ENCODE measurements at places on chromosomes 6 and 20.

GRCh38 chr6:49531774-49532569 is 18.5 kb upstream of the C6orf141 start:
- DNase-seq: peak; percentile 83

GRCh38 chr6:373773-374724 is 17.5 kb upstream of the IRF4 start:
- DNase-seq: no peak

- DNase-seq: no peak
Measured at GRCh38 chr6:4636881-4637224, 139.4 kb upstream of the CDYL start.

DNA sequence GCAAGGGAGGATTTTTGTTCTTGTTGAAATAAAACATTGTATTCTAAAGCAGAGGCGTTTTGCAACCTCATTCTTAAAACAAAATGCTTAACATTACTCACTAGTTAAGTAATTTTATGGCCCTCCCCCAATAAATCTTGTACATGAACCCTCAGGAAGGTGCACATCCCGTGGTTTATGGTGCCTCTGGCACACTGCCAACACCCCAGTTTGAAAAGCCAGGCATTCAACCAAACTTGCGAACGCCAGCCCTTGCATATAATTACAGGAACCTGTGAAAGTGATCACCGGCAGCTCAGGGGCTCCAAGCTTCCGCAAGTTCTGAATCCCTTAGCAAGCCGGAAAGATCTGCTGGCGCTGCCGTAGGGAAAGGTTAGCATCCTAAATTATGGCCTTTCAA is 1109.0 kb upstream of the FLRT3 start:
- no peak for DNase-seq

DNA sequence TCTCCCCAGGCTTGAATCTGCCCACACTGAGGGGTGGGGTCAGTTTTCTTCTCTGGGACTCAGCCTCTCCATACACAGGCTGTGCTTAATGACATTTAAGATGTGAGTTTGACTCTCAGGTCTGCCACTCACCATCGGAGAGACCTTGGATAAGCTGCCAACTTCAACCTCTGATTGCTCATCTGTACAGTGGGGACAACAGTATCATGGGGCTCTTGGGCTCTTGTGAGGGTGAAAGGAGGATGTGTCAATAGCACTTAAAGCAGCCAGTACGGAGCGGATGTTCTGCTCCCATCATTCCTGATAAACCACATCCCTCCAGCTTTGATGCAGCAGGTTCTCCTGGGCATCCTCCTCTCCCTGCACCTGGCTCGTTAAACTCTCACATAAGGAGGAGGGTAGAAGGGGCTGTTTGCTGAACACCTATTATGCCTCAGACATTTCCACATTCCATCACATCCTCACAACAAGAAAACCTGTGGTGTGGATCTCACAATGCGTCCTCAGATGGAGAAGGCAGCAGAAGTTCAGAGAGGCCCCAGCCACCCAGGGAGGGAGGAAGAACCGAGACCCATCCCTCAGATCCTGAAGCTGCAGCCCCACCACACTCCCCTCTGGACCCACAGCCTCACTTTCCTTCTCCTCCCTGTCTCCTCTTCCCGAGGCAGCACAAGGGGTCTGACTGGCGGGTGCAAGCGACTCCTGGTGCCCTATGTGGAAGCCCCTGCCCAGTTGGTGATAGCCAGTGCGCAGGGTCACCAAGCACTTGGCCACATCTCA is 1.9 kb upstream of the PDYN start:
- DNase-seq: no peak

DNA sequence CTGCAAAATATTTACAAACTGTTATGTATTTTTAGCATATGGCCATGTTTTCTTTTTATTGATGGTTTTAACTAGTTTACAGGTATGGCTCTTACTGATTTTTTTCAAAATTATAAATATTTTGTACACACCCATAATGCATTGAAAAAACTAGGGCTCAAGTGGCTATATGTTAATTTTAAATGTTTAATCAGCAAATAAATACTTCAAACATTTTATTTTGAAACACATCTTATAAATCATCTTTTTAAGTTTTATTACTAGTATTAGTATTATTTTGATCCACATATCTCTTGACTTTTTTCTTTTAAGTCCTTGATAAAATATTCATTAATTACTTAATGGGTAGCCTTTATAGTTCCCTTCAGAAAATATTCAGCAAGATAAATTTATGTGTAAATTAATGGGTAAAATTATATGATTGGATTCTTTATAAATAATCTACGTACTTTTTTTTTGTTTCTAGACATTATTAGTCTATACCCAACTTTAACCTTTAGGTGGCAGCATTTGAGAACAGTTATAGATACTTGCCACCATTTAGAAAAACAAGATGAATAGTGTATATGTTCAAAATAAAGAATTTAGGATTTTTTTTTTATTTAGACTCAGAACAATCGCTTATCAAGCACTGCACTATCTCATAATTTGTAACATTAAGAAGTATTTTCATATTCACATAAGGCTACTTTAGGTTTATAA is 241.9 kb downstream of the ADGRB3 start:
- peak; percentile 33 for DNase-seq

DNA sequence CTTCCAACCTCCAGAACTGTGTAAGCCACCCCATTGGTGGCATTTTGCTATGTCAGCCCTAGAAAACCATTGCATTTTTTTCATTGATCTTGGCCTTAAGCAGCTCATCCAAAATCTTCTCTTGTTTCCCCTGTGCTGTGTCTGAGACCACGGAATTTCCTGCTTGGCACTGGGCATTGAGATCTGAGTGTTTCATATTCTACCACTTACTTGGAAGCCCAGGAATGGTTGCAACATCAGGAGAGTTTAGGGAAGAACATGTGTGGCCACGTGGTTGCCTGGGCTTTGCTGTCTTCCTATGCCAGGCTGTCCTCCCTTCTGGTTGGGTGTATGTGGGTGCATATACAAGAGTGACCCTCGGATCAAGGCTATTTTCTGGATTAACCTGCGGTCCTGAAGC is 139.3 kb upstream of the PMEPA1 start:
- no peak for DNase-seq

- DNase-seq: no peak
Measured at GRCh38 chr20:63766695-63767426, 27.3 kb downstream of the SLC2A4RG start.

- DNase-seq: no peak
Measured at GRCh38 chr6:24825130-24825630, 26.5 kb upstream of the ARMH2 start.

GRCh38 chr6:2652611-2653010 is 98.1 kb downstream of the MYLK4 start:
- DNase-seq: no peak

- no peak for DNase-seq
Measured at GRCh38 chr6:33144373-33144772, 47.9 kb downstream of the COL11A2 start.

GRCh38 chr6:14464055-14464454 is 346.5 kb downstream of the CD83 start:
- DNase-seq: no peak

DNA sequence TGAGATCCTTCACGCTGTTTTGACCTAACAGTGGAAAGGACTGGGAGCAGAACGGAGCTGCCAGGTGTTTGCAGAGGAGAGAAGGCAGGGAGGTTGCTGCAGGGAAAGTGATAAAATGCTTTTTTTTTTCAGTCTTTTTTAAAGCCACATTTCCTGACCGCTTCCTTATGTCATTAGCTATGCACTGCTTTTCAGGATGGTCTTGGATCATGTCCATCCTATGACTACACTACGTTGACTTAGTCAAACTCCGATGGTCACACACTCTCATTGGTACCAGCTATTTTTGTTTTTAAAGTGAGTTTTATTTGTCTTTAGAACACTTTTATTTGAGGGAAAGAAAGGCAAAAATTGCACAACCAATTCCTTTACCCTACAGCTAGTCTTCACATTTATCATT is 89.2 kb upstream of the EXOC2 start:
- DNase-seq: no peak

DNA sequence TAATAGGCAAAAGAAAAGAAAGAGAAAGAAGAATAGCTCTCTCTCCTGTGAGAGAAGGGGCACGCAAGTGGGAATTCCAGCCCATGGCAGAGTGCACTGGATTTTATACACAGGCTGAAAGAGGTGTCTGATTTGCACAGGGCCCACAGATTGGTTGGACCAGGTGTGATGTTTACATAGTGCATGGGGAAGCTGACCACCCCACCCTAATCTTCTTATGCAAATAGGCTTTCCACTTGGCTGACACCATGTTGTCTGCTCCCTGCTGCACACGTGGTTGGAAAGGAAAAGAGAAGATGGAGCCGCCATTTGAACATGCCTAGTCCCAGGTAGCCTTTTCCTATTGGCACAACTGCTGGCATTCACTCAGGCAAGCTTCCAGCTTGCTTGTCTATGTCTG is 20.2 kb downstream of the MICA start:
- DNase-seq: peak; percentile 75

GRCh38 chr6:111709615-111710398 is 104.1 kb upstream of the TRAF3IP2 start:
- peak; percentile 90 for DNase-seq

GRCh38 chr20:53597521-53598120 is 4.0 kb upstream of the ZNF217 start:
- DNase-seq: no peak

DNA sequence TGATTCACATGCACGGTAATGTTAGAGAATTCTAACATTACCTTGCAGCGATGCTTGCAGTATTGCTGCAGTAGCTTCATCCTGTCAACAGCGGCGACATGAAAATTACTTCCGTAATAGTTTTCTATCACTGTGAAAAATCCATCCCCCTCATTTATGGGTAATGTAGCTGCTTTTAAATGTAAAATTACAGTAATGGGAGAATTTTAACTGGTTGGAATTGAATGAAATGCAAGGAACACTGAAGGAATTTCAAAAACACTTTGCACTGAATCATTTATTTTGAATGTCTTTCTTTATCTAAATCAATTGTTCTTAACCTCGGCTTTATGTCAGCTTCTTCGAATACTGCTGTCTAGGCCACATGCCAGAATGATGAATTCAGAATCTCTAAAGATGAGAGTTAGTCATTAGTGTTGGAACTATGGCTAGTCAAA is 102.4 kb upstream of the HIVEP1 start:
- no peak for DNase-seq

DNA sequence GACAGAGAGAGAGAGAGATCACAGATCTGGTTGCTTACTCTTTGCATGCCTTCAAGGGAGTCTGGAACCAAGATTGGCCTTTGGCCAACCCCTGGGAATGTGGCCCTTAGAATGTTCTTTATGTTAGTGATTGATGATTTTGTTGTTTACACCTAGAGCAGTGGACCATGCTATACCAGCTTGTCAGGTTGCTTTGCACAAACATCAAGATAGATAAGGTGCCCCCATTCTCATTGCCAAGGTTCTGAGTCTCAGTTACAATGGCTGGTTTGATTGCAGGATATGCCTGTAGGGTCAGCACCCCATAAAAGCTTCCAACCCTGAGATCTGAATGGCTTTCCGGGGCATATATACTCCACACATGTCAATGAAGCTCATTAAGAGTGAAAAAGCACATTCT is 53.5 kb upstream of the SLC2A12 start:
- no peak for DNase-seq

DNA sequence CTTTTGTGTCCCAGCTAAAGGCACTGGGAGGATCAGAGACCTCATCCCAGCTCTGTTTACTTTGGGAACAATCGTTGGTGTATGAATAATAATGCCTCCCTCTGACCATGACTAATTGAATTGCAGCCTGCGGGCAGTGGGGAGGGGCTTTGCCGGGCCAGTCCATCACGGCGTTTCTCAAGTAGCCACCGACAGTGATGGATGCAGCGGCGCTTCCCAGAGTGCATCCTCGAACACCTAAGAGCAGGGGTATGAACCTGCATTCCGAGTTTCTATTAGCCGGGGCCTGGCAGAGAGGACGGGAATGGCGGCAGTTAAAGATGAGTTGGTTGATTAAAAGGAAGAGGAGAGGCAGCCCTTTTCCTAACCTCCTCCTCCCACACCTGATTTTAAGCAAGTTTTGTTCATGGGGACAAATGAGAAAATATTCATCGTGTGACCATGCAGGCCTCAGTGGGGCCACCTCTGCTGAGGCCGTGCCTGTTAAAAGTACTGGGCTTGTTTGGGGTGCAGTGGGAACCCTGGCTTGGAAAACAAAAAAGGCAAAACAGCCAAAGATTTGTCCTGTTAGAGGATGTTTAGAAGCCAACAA is 154.1 kb downstream of the FOXA2 start:
- DNase-seq: peak; percentile 89

- DNase-seq: no peak
Measured at GRCh38 chr6:12249541-12250382, 40.4 kb upstream of the EDN1 start.

GRCh38 chr6:166526937-166527336 is 59.5 kb downstream of the RAMACL start:
- no peak for DNase-seq

- no peak for DNase-seq
Measured at GRCh38 chr6:168655462-168656152, 214.6 kb downstream of the SMOC2 start.

GRCh38 chr20:37970856-37971245 is 62.4 kb downstream of the TTI1 start:
- no peak for DNase-seq

DNA sequence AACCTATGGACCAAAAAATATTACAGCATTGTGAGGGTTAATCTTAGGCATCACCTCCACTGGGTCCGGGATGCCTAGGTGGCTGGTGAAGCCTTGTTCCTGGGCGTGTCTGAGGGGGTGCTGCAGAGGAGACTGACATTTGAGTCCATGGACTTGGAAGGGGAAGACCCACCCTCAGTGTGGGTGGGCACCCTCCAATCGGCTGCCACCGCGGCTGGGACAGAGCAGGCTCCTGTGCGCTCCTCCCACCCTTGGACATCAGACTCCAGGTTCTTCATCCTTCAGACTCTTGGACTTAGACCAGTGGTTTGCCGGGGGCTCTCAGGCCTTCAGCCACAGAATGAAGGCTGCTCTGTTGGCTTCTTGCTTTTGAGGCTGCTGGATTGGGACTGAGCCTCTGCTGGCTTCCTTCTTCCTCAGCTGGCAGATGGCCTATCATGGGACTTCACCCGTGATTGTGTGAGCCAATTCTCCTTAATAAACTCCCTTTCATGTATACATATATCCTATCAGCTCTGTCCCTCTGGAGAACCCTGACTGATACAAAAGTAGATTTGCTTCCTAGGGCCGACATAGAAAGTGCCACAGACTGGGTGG is 113.1 kb downstream of the TTLL2 start:
- no peak for DNase-seq

- DNase-seq: no peak
Measured at GRCh38 chr6:3290931-3291211, 32.1 kb downstream of the PSMG4 start.

- DNase-seq: no peak
Measured at GRCh38 chr6:37513576-37513975, 13.9 kb upstream of the CCDC167 start.

DNA sequence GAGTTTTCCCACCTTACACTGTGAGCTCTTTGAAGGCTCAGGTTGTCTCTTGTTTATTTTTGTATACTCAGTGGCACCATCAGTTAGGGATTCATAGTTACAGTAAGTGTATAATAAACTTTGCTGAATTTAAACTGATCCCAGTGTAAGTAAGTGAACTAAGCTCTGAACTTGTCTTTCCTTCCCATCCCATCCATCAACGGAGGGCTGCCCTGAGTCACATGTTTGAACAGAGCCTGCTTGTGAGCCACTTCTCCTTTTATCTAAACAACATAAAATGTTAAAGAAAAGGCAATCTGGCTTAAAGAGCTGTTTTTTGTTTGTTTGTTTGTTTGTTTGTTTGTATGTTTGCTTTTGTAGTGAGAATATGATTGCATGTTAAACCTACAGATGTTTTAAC is 185.7 kb upstream of the MARCKS start:
- DNase-seq: no peak

- DNase-seq: no peak
Measured at GRCh38 chr6:42460883-42461282, 9.2 kb upstream of the TRERF1 start.

- peak; percentile 4 for DNase-seq
Measured at GRCh38 chr6:160520043-160520904, 143.8 kb downstream of the LPA start.

Data from NCI-H526 treated with DMSO at 0.1 percent for 48 hours (cell line).